KBM-7 (cell line): ENCODE measurements at places on chromosomes 3 and 15.

GRCh38 chr3:42763021-42763420 lies 10.0 kb downstream of the CCDC13 start:
- DNase-seq: no peak

GRCh38 chr3:101271728-101272127 lies 48.6 kb downstream of the IMPG2 start:
- no peak for DNase-seq

DNA sequence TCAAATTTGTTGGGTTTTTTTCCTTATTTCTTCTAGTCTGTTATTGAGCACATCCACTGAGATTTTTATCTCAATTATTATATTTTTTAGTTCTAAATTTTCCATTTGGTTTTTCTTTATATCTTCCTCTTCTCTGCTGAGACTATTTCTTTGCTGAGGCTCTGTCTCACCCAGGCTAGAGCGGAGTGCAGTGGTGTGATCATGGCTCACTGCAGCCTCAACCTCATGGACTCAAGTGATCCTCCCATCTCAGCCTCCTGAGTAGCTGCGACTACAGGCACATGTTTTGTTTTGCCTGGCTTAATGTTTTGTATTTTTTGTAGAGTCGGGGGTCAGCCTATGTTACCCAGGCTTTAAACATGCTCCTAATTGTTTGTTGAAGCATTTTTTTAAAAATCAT lies 10.2 kb downstream of the CTDSPL start:
- DNase-seq: no peak

- DNase-seq: no peak
These were observed 68.0 kb downstream of the FNDC3B start for GRCh38 chr3:172107403-172107802.

GRCh38 chr3:42717306-42717705 lies 14.7 kb upstream of the HHATL start:
- DNase-seq: no peak

DNA sequence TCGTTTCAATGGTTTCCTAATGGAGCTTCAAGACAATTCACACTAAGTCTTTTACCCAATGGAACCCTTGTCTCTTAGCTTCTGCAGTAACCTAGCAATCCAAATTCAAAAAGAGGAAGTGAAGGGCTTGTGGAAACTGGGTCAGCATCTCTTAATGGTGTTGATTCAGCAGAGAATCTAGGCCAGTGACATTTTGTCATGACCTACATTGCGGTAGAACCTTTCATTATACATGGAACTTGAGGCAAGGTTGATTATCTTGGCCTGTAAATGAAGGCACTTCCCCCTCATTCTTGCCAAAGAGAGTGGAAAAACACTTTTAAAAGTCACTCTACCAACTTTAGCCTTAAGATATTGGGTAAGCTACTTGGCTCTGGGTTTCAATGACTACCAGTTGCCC lies 42.8 kb downstream of the C2CD4B start:
- peak; percentile 43 for DNase-seq

DNA sequence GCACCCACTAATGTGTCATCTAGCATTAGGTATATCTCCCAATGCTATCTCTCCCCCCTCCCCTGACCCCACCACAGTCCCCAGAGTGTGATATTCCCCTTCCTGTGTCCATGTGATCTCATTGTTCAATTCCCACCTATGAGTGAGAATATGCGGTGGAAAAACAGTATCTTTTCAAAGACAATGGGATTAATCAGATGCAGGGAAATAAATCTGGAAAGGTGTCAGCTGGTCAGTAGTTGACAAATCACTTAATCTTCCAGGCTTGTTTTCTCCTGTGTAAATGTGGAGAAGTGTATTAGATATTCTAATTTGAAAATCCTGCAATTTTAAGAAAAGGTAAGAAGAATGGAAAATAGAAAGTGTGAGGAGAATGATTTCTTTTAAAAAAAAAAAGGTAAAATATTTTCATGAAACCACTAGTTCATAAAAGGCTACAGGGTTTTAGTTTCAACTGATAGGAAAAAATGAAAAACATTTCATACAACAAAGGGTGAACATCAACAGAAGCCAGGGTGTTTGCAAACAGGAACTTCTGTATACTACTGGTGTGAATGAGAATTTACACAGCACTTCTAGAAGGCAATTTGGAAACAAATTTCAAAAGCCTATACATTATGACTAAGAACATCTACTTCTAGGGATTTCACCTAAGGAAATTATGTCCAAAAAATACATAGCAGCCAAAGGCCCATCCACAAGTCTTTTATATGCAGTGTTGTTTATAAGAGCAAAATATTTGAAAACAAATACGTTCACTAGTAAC lies 113.5 kb downstream of the CBLB start:
- DNase-seq: no peak

DNA sequence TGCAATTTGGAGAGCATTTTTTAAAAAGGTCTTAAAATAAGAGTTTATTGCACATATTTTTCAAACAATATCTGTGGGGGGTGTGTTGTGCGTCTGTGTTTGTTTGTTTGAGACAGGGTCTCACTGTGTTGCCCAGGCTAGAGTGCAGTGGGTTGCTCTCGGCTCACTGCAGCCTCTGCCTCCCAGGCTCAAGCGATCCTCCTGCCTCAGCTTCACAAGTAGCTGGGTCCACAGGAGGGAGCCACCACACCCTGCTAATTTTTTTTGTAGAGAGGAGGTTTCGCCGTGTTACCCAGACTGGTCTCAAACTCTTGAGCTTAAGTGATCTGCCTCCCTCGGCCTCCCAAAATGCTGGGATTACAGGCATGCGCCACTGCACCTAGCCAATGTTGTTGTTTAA lies 2.7 kb downstream of the MLF1 start:
- no peak for DNase-seq

GRCh38 chr3:72179107-72179464 lies 394.1 kb upstream of the PROK2 start:
- DNase-seq: no peak

DNA sequence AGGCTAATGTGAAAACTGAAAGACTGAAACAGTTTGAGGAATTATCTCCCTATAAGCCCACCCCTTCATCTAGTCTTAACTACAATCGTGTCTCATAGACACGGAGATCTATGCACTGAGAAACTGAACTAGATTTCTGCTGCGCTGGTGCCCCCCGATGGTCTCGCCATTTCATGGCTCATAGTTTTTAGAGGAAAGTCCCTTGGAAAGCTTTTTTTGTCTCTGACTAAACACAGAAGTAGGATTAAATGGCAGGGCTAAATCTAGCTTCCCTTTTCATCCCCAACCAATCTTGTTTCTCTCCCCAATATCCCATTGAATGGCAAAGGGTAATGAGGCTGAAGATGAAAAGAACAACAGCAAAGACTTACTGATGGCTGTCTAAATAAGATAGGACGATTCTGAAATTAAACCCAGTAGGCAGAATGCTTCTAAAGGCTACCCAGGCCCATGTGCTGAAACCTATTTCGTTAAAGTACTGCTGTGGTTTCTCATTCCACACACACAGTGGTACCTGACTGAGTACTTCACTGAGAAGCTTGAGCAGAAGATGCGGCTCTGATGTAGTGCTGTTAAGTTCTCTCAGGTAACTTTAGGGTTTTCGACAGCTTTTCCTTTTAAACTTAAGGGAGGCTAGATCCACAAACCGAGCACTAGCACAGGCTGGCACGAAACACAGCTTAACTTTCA lies 142.7 kb downstream of the GADL1 start:
- peak; percentile 32 for DNase-seq

DNA sequence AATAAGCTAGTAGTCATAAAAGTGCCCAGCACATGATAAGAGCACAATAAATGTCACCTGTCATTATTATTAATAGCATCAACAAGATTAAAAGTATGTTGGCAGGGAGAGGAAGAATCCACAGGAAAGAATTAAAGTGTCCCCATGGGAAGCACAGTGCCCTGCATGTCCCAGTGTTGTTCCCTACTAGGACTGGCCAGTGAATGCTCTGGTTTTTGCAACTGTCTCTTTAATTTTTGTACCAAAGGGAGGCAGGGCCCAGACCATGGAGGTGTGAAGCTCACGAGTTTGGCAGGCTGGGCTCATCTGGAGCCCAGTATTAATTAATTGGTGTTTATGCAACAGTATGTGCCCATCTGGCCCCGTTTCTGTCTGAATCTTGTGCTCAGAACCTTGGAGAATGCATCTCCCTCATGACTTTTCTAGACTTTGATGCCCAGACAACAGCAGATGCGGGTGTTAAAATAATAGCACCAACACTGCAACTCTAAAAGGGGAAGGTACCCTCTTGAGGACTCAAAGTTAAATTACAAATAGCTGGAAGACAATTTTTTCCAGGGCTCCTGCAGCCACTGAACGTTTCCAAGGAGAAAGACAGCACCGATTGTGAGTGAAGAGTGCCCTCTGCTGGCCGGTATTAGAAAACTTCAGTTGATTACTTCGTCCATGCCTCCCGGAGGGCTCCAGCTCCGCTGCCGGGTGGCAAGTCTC lies 71.9 kb upstream of the SPATA12 start:
- DNase-seq: peak; percentile 79
